Psoas muscle (tissue), 8 donors: ENCODE measurements at places on chromosomes 1 and 21. TPM values are rescaled to one million over a fixed set of nuclear protein-coding genes. Genes with fewer than 3 reads are reported as not detected.

The GPR52 gene
- not detected for total RNA-seq

- DNase-seq = no peak
- H3K27ac ChIP-seq = no peak overlapping the region
- no peaks in the 10 kb centered on the region for H3K4me1 ChIP-seq
- H3K4me3 ChIP-seq = no peak overlapping the region
- no peaks in the 10 kb centered on the region for H3K27me3 ChIP-seq
- no peaks in the 10 kb centered on the region for H3K36me3 ChIP-seq
Measured at GRCh38 chr1:202671399-202671798, 38.9 kb downstream of the SYT2 start.

GRCh38 chr1:247408100-247408499 is 7.9 kb upstream of the NLRP3 start:
- no peaks in the 10 kb centered on the region for H3K36me3 ChIP-seq
- no peak overlapping the region for H3K27ac ChIP-seq
- no peaks in the 10 kb centered on the region for H3K27me3 ChIP-seq
- H3K4me1 ChIP-seq = no peaks in the 10 kb centered on the region

- H3K27me3 ChIP-seq = no peaks in the 10 kb centered on the region
- no peak overlapping the region for H3K4me3 ChIP-seq
- H3K27ac ChIP-seq = no peak overlapping the region
- H3K36me3 ChIP-seq = no peaks in the 10 kb centered on the region
- no peaks in the 10 kb centered on the region for H3K4me1 ChIP-seq
- DNase-seq = no peak
Measured at GRCh38 chr21:14223365-14223764, 7.4 kb downstream of the RBM11 start.

GRCh38 chr1:181189691-181190363 is 101.3 kb downstream of the IER5 start:
- peak overlapping the region; percentile 43 for H3K4me3 ChIP-seq
- peak; percentile 80 for DNase-seq
- H3K4me1 ChIP-seq = peaks cover 2% of the 10 kb centered on the region
- no peak overlapping the region for H3K27ac ChIP-seq
- no peaks in the 10 kb centered on the region for H3K27me3 ChIP-seq
- H3K36me3 ChIP-seq = no peaks in the 10 kb centered on the region

GRCh38 chr21:33755354-33755753 is 113.1 kb downstream of the ITSN1 start:
- H3K4me3 ChIP-seq = no peak overlapping the region
- H3K36me3 ChIP-seq = peaks cover 8% of the 10 kb centered on the region
- H3K27me3 ChIP-seq = no peaks in the 10 kb centered on the region
- DNase-seq = no peak
- H3K4me1 ChIP-seq = peaks cover 13% of the 10 kb centered on the region
- no peak overlapping the region for H3K27ac ChIP-seq

GRCh38 chr21:44891631-44892031 is 18.1 kb upstream of the PTTG1IP start:
- no peak overlapping the region for H3K27ac ChIP-seq
- H3K4me3 ChIP-seq = no peak overlapping the region
- no peaks in the 10 kb centered on the region for H3K36me3 ChIP-seq
- H3K4me1 ChIP-seq = no peaks in the 10 kb centered on the region
- no peaks in the 10 kb centered on the region for H3K27me3 ChIP-seq

- H3K36me3 ChIP-seq = peaks cover 7% of the 10 kb centered on the region
- H3K4me3 ChIP-seq = peak overlapping the region; percentile 83
- peaks cover 16% of the 10 kb centered on the region for H3K4me1 ChIP-seq
- DNase-seq = no peak
Measured at GRCh38 chr1:220045356-220046051, 801 bp downstream of the EPRS1 start.

- H3K4me1 ChIP-seq = peaks cover 58% of the 10 kb centered on the region
- H3K4me3 ChIP-seq = no peak overlapping the region
- H3K27me3 ChIP-seq = no peaks in the 10 kb centered on the region
- peaks cover 5% of the 10 kb centered on the region for H3K36me3 ChIP-seq
Measured at GRCh38 chr1:12461754-12462153, 156.3 kb downstream of the DHRS3 start.

DNA sequence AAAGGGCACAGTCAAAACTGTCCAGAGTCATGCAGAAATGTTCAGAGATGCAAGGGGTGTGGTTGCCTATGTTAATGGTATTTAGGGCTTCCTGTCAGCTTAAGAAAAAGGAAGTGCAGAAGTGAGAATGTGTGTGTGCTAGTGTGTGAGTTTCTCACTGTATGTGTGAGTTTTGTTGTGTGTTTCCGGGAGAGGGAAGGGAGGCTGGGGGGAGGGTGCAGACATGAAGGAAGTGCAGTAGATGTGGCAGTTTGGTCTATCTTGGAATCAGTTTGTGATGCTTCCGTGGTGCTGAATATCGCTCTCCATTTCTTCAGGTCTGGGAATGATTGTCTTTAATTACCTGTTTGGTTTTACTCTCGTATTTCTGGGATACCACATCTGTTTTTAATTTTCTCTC is 16.5 kb upstream of the ATP6V1G3 start:
- peak; percentile 16 for DNase-seq
- H3K4me3 ChIP-seq = no peak overlapping the region
- H3K27me3 ChIP-seq = no peaks in the 10 kb centered on the region
- no peaks in the 10 kb centered on the region for H3K36me3 ChIP-seq

The ALG14 gene
- total RNA-seq = 1.8 TPM

The OR2G2 gene
- total RNA-seq = not detected

GRCh38 chr21:35988416-35989137 is 71.7 kb downstream of the SETD4 start:
- H3K27me3 ChIP-seq = no peaks in the 10 kb centered on the region
- H3K4me3 ChIP-seq = no peak overlapping the region
- H3K27ac ChIP-seq = no peak overlapping the region
- DNase-seq = no peak
- no peaks in the 10 kb centered on the region for H3K36me3 ChIP-seq

GRCh38 chr1:7422966-7423365 is 348.1 kb upstream of the VAMP3 start:
- H3K4me1 ChIP-seq = no peaks in the 10 kb centered on the region
- H3K27me3 ChIP-seq = no peaks in the 10 kb centered on the region
- no peak overlapping the region for H3K4me3 ChIP-seq
- no peaks in the 10 kb centered on the region for H3K36me3 ChIP-seq
- H3K27ac ChIP-seq = no peak overlapping the region

The LCE7A gene
- total RNA-seq = not detected

GRCh38 chr1:225461533-225462428 is 33.9 kb upstream of the LBR start:
- no peaks in the 10 kb centered on the region for H3K4me1 ChIP-seq
- DNase-seq = no peak
- no peak overlapping the region for H3K27ac ChIP-seq
- no peak overlapping the region for H3K4me3 ChIP-seq

DNA sequence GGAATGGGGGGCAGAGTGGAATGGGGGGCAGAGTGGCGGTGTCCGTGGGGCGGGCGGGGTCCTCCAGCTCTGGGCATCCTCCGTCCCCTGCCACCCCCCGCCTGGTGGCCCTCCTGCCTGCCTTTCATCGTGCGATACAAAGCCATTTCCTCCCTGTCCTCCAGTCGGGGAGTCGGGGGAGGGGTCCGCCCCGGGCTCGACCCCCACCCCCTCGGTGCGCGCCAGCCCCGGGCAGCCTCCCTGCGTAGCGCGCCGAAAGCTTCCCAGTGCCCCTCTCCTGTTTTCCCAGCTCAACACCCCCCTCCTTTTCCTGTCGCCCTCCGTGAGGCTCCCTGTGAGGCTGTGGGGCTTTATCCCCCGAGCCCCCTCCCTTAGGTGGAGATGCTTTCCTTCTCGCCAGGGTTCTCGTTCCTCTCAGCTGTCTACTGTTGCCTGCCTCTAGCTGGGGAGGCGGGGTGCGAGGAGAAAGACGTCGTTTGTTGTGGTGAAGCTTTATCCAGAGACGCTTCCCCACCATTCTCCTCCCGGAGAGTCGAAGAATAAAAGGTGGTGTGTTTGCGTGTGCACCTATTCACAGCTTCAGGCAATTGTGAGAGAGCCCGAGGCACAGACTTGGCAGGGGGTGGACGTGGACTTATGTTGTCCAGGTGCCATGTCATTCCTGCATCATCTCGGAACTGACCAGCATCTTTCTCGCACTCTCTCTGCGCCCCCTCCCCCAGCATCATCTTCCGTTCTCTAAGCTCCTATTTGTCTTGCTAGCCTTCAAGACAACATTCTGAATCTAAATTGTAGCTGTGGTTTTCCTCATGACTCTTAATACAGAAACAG is 848 bp downstream of the DNM3 start:
- no peak for DNase-seq
- no peaks in the 10 kb centered on the region for H3K36me3 ChIP-seq
- H3K4me3 ChIP-seq = peak overlapping the region; percentile 78

DNA sequence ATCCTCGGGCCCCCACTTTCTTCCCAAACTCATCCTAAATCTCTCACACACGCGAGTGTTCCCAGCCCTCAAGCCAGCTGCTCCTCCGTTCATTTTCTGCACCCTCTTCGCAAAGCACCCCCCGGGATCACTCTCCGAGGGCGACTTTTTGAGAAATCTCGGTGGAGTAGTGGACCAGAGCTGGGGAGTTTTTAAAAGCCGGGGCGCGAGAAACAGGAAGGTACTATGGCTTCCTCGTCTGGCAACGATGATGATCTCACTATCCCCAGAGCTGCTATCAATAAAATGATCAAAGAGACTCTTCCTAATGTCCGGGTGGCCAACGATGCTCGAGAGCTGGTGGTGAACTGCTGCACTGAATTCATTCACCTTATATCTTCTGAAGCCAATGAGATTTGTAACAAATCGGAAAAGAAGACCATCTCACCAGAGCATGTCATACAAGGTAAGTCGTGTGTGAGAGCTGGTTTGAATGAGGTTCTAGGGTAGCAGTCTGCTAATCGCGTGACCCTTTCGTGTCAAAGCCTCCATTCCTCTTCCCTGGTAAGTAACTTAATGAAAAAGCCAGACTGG is 800 bp downstream of the DR1 start:
- no peaks in the 10 kb centered on the region for H3K36me3 ChIP-seq
- no peaks in the 10 kb centered on the region for H3K27me3 ChIP-seq
- peaks cover 31% of the 10 kb centered on the region for H3K4me1 ChIP-seq
- peak overlapping the region; percentile 94 for H3K27ac ChIP-seq
- no peak for DNase-seq

DNA sequence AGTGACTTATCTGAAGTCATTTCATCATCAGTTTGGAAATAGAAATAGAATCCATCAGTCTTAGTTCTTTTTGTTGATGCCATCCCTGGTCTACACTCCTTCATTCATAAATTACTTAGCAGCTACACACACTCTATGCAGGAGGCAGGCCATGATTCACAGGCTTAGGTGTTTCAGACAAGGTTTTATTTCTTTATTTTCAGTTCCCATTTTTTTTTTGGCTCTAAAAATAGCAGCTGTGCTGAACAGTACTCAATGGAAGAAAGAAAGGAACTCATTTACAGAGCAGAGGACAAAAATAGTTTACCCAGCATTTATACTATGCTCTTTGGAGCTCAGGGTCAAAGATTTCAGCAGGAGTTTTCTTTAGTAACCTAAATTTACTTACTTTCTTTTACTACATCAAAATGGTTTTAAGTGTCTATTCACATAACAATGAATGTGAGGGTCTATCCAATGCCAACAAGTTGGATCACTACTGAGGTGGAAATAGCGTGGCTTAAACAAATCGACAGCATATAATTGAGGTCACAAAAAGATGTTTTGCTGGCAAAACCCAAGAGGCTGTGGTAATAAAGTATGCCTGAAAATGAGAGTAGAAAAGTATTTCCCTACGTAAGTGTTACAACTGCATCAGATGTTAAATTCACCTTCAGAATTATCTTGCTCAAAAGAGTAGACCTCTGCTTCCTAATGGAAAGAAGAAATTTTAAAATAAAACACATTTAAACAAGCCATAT is 7.7 kb downstream of the KRTAP19-8 start:
- H3K4me3 ChIP-seq = no peak overlapping the region
- DNase-seq = no peak
- no peaks in the 10 kb centered on the region for H3K27me3 ChIP-seq
- no peak overlapping the region for H3K27ac ChIP-seq

DNA sequence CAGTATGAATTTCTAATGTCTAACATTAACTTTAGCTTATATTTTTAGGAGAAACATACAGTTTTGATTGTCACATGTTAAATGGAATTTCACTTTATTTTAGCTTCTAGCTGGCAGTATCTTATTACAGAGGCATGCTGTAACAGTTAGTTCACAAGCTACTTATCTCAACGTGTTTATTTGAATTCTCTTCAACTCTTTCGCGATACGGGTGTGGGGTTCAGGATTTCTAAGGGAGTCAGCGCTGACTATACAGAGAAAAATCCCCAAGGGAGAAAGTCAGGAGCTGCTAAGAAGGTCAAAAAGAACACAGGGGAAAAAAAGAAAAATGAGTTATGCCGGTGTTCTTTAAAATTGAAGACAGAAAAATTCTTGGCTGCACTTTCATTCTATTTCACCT is 296.2 kb downstream of the VAV3 start:
- H3K4me1 ChIP-seq = no peaks in the 10 kb centered on the region
- H3K4me3 ChIP-seq = no peak overlapping the region
- H3K36me3 ChIP-seq = no peaks in the 10 kb centered on the region
- no peaks in the 10 kb centered on the region for H3K27me3 ChIP-seq

- H3K4me3 ChIP-seq = no peak overlapping the region
- no peaks in the 10 kb centered on the region for H3K36me3 ChIP-seq
- DNase-seq = no peak
- no peak overlapping the region for H3K27ac ChIP-seq
- H3K4me1 ChIP-seq = no peaks in the 10 kb centered on the region
- H3K27me3 ChIP-seq = no peaks in the 10 kb centered on the region
Measured at GRCh38 chr21:44366586-44367211, 13.3 kb downstream of the TRPM2 start.

DNA sequence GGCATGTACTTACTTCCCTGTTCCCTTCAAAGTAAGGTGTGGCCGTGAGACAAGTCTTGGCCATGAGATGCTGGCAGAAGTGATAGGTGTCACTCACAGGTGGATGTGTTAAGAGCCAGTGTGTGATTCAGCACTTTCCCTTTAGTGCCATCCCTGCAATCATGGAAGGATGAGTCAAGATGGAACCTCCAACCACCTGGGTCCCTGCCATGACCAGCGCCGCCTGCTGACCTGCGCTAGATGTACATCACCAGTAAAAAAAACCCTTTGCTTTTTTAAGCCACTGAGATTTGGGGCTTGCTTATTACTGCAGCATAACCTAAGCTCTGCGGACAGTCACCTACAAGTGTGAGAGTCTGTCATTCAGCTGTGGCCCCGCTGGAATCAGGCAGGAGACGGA is 71.7 kb downstream of the TOMM20 start:
- H3K4me1 ChIP-seq = peaks cover 8% of the 10 kb centered on the region
- DNase-seq = no peak
- H3K36me3 ChIP-seq = no peaks in the 10 kb centered on the region
- H3K4me3 ChIP-seq = no peak overlapping the region
- no peaks in the 10 kb centered on the region for H3K27me3 ChIP-seq
- no peak overlapping the region for H3K27ac ChIP-seq

DNA sequence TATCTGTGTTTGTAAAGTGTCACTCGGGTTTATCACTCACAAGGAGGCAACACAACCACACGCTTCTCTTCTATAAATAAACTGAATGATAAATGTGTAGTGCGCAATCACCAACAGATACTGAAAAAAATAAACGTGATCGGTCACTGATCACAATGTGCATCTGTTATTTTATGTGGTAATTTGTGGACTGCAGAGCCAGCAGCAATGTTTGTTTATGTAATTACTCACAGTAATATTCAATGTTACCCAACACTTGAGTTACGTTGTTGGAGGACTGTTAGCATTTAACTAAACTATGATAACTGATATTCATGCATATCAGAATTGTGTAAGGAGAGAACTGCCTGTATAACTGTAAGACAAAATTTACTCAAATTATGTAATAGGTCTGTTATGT is 129.6 kb downstream of the USH2A start:
- H3K4me3 ChIP-seq = no peak overlapping the region
- H3K36me3 ChIP-seq = no peaks in the 10 kb centered on the region
- no peak overlapping the region for H3K27ac ChIP-seq
- H3K27me3 ChIP-seq = peaks cover 2% of the 10 kb centered on the region
